ENCODE measurements at places on chromosomes 2 and 18.

- H3K4me1 ChIP-seq, result peaks cover 85% of the 10 kb centered on the region
- DNase-seq, result no peak
- no peaks in the 10 kb centered on the region for H3K27me3 ChIP-seq
- H3K4me3 ChIP-seq, result no peak overlapping the region
- H3K27ac ChIP-seq, result peak overlapping the region; percentile 43
Measured at GRCh38 chr2:239252393-239252792, 148.4 kb downstream of the HDAC4 start.

- H3K27me3 ChIP-seq, result no peaks in the 10 kb centered on the region
- no peaks in the 10 kb centered on the region for H3K4me1 ChIP-seq
Measured at GRCh38 chr2:172484706-172485105, 57.3 kb downstream of the ITGA6 start.

GRCh38 chr18:58805467-58806187 lies 59.0 kb upstream of the ZNF532 start:
- DNase-seq, result no peak
- no peak overlapping the region for H3K4me3 ChIP-seq
- H3K27me3 ChIP-seq, result no peaks in the 10 kb centered on the region
- no peaks in the 10 kb centered on the region for H3K4me1 ChIP-seq

GRCh38 chr2:177708660-177709444 lies 316.3 kb downstream of the AGPS start:
- H3K4me1 ChIP-seq, result no peaks in the 10 kb centered on the region
- H3K36me3 ChIP-seq, result no peaks in the 10 kb centered on the region
- no peaks in the 10 kb centered on the region for H3K27me3 ChIP-seq

DNA sequence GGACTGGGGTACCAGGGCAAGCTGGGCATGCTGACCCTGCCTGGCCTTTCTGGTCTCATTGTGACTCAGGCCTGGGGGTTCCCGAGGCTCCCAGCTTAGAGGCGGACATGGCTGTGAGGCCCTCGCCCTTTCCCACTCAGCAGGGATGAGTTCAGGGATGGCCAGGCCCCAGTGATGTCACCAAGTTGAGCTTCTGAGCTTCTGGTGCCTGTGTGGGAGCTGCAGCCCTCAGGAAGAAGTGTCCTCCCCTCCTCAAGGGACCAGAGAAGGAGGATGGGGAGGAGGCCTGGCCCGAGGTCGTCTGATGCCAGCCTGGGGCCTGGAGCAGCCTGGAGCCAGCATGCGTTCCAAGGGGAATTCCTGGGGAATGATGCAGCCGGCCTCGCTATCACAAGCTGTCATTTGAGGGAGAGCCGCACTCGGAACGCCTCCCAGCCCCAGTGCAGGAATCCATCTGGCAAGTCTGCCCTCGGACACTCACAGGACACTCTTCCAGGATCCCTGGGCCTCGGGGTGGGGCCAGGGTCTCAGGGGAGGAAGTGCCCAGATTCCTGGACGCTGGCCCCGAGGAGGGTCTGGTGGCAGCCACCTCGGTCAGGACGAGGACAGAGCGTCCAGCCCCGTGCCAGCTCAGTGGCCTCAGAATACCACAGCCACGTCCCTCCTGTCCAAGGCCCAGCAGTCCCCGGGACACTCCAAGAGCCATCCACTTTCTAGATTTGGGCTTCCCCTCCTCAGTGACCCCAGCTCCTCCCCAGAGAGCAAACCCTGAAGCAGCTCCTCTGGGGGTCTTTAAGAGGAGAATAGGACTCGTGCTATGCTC lies 61.2 kb upstream of the GPC1 start:
- H3K27me3 ChIP-seq, result no peaks in the 10 kb centered on the region
- H3K4me3 ChIP-seq, result no peak overlapping the region
- H3K4me1 ChIP-seq, result peaks cover 33% of the 10 kb centered on the region
- H3K27ac ChIP-seq, result peak overlapping the region; percentile 77
- H3K36me3 ChIP-seq, result no peaks in the 10 kb centered on the region

GRCh38 chr2:108621687-108622681 lies 87.7 kb downstream of the LIMS1 start:
- no peak overlapping the region for H3K4me3 ChIP-seq
- H3K27ac ChIP-seq, result no peak overlapping the region
- H3K4me1 ChIP-seq, result peaks cover 85% of the 10 kb centered on the region
- DNase-seq, result no peak

DNA sequence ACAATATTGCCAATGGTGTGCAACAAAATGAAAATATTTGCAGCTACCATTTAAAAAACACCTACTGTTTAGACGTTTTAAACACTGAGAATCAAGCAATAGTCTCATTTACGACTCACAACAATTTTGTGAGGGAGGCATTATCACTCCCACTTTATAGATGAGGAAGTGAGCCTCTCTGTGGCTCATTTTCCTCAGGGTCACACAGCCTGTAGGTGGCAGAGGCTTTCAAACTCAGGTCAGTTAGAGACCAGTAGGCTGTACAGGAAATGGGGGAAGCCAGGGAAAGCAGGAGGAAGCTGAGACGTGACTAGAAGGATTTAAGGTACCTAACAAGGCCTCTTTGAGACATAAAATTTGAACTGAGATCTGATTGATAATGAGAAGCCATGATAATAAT lies 95.0 kb upstream of the ZNF521 start:
- no peak overlapping the region for H3K4me3 ChIP-seq
- H3K36me3 ChIP-seq, result no peaks in the 10 kb centered on the region
- no peaks in the 10 kb centered on the region for H3K27me3 ChIP-seq
- H3K4me1 ChIP-seq, result no peaks in the 10 kb centered on the region
- no peak for DNase-seq
- H3K27ac ChIP-seq, result no peak overlapping the region

DNA sequence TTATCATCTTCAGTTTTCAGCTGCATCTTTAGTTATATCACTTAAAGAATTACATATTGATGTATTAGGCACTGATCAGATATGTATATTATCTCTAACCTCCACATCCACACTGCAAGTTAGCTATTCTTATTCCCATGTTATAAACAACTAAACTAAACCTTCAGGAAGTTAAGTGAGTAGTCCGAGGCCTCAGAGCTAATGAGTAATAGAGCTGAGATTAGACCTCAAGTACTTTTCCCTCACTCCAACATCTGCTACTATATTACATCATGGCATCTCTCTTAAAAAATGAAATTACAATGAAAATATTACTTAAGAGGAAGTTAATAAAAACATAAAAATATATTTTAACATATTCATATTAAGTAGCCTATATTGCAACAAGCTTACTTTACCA lies 183.6 kb upstream of the MAP2 start:
- H3K4me3 ChIP-seq, result no peak overlapping the region
- H3K27ac ChIP-seq, result no peak overlapping the region
- no peak for DNase-seq
- H3K36me3 ChIP-seq, result no peaks in the 10 kb centered on the region
- H3K4me1 ChIP-seq, result no peaks in the 10 kb centered on the region
- no peaks in the 10 kb centered on the region for H3K27me3 ChIP-seq

- no peaks in the 10 kb centered on the region for H3K4me1 ChIP-seq
- no peaks in the 10 kb centered on the region for H3K36me3 ChIP-seq
- DNase-seq, result no peak
- H3K27ac ChIP-seq, result no peak overlapping the region
- H3K4me3 ChIP-seq, result no peak overlapping the region
- H3K27me3 ChIP-seq, result no peaks in the 10 kb centered on the region
Measured at GRCh38 chr18:69414184-69414583, 13.5 kb downstream of the DOK6 start.

DNA sequence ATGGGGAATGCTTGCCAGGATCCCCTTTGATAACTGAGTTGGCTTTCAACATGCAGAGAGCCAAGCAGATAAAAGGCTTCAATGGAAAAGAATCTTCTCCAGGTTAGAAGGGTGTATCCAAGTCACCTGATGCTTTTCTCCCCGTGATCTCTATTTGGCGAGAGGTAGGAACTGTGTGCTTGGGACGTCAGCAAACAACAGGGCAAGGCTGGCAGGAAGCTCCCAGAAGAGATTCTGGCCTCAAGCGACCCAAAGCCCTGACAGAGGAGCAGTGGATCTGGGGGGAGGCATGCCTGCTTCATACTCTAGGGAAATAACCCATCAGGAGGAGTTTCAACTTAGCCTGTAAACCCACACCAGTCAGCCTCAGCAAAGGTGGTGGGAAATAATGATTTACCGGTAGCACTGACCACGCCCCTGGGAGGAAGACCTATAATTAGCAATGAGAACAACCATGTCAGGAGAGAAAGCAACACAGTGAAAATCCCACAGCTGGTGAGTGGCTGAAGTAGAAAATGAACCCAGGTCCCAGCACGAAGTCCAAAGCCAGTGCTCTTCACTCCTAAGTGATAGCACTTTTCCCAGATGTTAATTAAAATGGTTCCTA lies 76.3 kb upstream of the SEC11C start:
- no peak overlapping the region for H3K4me3 ChIP-seq
- no peaks in the 10 kb centered on the region for H3K27me3 ChIP-seq
- H3K4me1 ChIP-seq, result no peaks in the 10 kb centered on the region
- DNase-seq, result no peak
- H3K27ac ChIP-seq, result no peak overlapping the region

DNA sequence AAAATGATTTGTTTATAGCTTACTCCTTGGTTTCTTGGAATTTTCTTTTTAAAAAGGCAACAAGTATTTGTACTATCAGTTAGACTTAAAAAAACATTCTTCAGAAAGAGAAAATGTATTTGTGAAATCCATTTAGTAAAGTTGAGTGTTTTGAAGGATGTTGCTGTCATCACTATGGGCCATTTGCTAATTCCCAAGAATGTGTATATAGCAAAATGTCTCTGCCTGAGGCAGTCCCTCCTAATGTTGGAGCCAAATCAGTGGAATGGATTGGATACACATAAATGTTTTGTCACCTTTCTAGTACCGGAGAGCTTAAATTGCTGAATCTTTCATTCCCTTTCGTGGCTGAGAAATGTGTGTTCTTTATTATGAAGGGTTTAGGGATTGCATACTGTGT lies 890.2 kb upstream of the ZEB2 start:
- no peak overlapping the region for H3K27ac ChIP-seq
- no peaks in the 10 kb centered on the region for H3K4me1 ChIP-seq
- no peak for DNase-seq
- H3K36me3 ChIP-seq, result no peaks in the 10 kb centered on the region
- H3K4me3 ChIP-seq, result no peak overlapping the region
- H3K27me3 ChIP-seq, result no peaks in the 10 kb centered on the region

DNA sequence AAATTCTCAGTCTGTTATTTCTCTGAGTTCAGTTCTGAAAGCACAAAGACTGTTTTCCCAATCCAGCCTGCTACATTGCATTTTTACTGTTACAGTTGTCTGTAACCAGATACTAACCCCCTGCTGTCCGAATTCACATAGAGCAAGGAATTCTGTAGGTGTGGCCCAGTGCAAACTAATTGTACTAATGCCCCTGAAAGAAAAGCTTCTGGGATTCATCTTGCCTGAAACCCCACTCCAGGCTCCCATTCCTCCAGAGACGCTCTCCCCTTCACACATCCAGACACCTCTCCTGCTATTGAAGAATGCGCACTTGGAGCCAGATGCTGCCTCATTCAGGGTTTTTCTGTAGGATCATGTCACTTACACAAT lies 127.0 kb downstream of the TTC32 start:
- H3K27me3 ChIP-seq, result no peaks in the 10 kb centered on the region
- no peak overlapping the region for H3K27ac ChIP-seq
- no peak for DNase-seq
- no peak overlapping the region for H3K4me3 ChIP-seq
- H3K4me1 ChIP-seq, result peaks cover 5% of the 10 kb centered on the region

DNA sequence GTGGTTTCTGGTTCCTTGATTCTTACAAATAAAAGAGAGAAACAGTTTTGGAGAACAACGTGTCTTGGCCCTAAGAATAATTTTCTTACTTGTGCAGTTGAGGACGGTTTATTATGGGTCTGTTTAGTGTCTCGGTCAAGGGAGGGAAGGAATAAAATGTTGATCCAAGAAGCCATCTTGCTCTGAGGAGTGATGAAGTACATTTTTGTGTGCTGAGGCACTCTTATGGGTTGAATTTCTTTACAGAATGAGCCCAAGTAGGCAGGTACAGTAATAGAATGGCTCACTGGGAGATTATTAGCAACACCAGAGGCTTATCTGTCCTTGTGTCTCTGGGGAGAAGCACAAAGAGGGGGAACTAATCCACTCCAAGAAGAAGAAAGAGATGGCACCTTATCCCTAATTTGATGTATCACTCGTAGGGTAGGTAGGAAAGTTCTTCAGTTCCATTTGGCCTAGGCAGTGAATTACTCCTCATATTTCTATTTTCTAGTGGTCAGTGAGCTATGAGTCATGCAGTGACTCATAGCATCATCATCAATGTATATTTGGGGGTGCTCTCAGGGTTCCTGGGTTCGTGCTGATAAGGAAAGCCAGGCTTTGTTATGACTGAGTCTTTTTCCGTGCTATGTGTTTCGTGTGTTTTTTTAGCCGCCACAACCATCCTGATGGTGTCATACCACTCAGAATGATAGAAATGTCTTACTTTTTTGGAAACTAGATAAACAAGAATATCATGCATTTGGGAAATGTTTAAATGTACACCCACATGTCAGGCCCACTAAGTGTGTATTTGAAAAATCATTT lies 250.1 kb upstream of the CTAGE1 start:
- H3K4me1 ChIP-seq, result peaks cover 21% of the 10 kb centered on the region
- H3K27me3 ChIP-seq, result no peaks in the 10 kb centered on the region

- H3K36me3 ChIP-seq, result no peaks in the 10 kb centered on the region
- no peaks in the 10 kb centered on the region for H3K4me1 ChIP-seq
Measured at GRCh38 chr2:31384351-31384750, 30.2 kb downstream of the XDH start.

- no peak overlapping the region for H3K4me3 ChIP-seq
- no peaks in the 10 kb centered on the region for H3K4me1 ChIP-seq
- H3K27me3 ChIP-seq, result no peaks in the 10 kb centered on the region
- H3K36me3 ChIP-seq, result no peaks in the 10 kb centered on the region
- DNase-seq, result peak; percentile 68
Measured at GRCh38 chr2:227780981-227781615, 32.5 kb upstream of the CCL20 start.

DNA sequence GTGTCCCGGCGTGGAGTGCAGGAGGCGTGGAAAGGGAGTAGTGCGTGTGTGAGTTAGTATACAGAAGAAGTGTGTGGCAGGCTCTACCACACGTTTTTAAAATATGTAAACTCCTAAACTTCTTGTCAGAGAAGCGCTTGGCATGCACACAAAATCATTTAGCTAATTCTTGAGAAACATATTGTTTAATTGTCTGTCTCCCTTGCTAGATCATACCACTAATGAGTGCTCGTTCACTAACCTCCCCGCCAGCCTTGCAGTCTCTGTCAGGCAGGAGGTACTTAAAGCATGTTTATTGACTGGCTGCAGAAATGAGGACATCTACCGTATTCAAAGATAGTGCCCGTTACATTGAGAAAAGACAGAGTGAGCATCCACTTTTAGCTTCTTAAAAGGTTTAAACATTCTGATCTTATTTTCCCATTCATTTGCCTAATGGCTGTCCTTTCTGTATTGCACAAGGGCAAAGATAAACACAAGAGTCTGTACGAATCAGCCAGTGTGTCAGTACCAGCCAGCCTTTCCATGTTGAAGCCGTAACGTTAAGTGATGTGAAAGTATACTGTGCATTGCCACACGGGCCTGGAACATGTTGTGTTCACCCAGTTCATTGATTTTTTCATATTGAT lies 41.4 kb downstream of the TRAPPC12 start:
- peaks cover 56% of the 10 kb centered on the region for H3K36me3 ChIP-seq
- peak overlapping the region; percentile 40 for H3K27ac ChIP-seq
- peaks cover 26% of the 10 kb centered on the region for H3K4me1 ChIP-seq
- DNase-seq, result no peak

- H3K36me3 ChIP-seq, result no peaks in the 10 kb centered on the region
- H3K27me3 ChIP-seq, result peaks cover 8% of the 10 kb centered on the region
- H3K4me3 ChIP-seq, result no peak overlapping the region
- H3K4me1 ChIP-seq, result no peaks in the 10 kb centered on the region
- no peak overlapping the region for H3K27ac ChIP-seq
Measured at GRCh38 chr2:96400049-96401000, 64.8 kb downstream of the NCAPH start.

GRCh38 chr2:10228611-10229365 lies 73.9 kb upstream of the HPCAL1 start:
- no peaks in the 10 kb centered on the region for H3K4me1 ChIP-seq
- H3K4me3 ChIP-seq, result no peak overlapping the region
- no peaks in the 10 kb centered on the region for H3K36me3 ChIP-seq
